Activated naive CD8-positive, alpha-beta T cell treated with anti-CD3 and anti-CD28 coated beads, Interleukin-2, amount 10 ng/mL, durations not matched to agents 7 days and 5 days (primary cell): ENCODE measurements at places on chromosomes 2 and 18. TPM values are rescaled to one million over a fixed set of nuclear protein-coding genes. Genes with fewer than 3 reads are reported as not detected.

- DNase-seq = no peak
These were observed 48.4 kb upstream of the BCL2L11 start for GRCh38 chr2:111072220-111072871.

Gene SPHKAP
- total RNA-seq = not detected

DNA sequence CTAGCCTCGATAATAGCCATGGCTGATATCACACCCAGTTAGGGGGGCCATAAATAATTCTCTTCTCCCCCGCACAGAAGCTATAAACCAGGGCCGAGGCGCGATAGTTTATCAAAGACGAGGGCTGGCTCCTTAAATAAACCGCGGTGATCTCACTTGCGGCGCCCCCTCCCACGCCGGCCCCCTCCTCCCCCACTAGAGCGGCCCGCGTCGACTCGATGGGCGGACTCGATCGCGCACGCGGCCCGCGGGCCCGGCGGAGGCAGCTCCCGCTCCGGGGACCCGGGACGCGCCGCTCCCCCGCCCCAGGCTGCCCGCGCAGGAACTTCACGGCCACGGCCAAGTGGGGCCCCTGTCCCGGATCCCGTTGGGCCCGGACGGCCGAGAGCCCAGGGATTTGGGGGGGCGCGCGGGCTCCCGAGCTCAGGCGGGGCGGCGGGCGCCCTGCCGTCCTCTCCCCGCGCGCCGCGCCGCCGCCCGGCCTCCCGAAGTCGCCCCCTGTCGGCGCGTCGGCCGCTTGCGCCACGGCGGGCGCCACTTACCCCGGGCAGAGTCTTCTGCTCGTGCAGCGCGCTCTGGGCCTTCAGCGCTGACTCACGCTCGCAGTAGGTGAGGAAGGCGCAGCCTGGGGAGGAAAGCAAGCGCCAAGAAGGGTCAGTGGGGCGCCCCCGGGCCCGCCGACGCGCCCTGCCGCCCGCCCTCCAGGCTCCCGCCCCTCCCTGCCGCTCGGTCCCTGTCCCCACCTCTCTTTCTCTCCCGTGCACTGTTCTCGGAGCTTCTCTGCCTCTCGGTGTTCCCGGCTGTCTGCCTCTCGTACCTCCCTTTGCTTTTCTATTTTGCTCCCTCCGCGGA is 80.4 kb downstream of the CELF4 start:
- DNase-seq = peak; percentile 42

Gene NMUR1
- total RNA-seq = 0.94 TPM

Gene CRYGC
- total RNA-seq = not detected

GRCh38 chr18:354003-354402 is 86.2 kb upstream of the THOC1 start:
- DNase-seq = no peak

DNA sequence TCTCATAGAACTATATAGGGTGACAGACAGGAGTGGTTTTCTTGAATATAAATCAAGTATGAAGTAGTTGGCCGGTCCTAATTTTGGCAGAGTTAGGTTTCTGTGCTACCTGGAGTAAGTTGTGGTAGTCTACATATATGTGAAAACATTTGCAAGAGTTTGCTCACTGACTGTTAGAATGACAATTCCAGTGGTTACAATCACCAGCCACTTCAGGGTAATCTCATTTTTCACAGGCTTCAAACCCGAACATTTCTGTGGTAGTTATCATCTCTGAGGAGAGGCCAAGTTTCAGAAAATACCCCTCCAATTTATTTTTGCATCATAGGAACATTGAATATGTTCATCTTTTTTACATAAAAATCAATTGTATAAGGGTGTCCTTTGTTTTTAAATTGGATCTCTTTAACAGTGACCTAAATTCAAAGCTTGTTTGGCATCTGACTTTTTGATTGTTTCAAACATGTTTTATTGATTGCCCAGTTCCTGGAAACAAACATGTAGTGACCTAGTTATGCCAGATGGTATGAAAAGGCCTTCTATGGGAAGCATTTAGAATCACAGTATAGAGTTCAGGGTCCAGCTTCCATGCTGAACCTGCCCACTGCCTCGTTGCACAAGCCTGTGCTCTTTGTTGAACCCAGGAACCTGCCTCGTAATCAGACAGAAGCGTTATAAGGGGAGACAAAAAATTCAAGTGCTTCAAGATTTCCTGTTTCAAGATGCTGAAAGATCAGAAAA is 250.6 kb downstream of the LTBP1 start:
- no peak for DNase-seq

Gene PAX3
- total RNA-seq = not detected

Gene RESP18
- total RNA-seq = not detected

Gene CROCC2
- total RNA-seq = not detected

GRCh38 chr2:20303966-20304365 is 46.7 kb downstream of the PUM2 start:
- no peak for DNase-seq

DNA sequence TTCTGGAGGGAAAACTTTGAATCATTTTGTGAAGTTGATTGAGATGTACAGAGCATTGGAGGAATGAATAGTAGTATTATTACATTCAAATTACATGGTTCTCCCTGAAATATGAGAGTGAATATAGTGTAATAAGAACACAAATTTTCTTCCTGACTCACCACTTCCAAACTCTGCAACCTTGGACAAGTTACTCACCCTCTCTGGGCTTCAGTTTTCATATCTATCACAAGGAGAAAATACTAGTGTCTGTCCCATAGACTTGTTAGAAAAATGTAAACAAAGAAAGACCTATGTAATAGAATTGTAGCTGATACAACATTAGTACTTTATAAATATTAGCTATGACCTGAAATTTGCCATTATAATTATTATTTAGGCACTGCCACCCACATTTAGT is 150.8 kb downstream of the LRRTM1 start:
- DNase-seq = no peak

GRCh38 chr2:202237787-202238233 is 587 bp downstream of the SUMO1 start:
- DNase-seq = no peak

GRCh38 chr2:112870841-112871835 is 34.6 kb upstream of the IL1B start:
- no peak for DNase-seq

- no peak for DNase-seq
These were observed 160.0 kb downstream of the TCF4 start for GRCh38 chr18:55427951-55428350.

Gene DARS1
- total RNA-seq = 118 TPM

Gene PIEZO2
- total RNA-seq = not detected

GRCh38 chr2:189466656-189467055 is 25.4 kb downstream of the WDR75 start:
- DNase-seq = no peak
